ENCODE measurements at places on chromosomes 3 and 15. TPM values are rescaled to one million over a fixed set of nuclear protein-coding genes. Genes with fewer than 3 reads are reported as not detected.

- DNase-seq, result peak; percentile 47
These were observed 91.1 kb upstream of the RNF7 start for GRCh38 chr3:141646760-141647561.

The JAGN1 gene
- total RNA-seq, result 31.7 TPM

DNA sequence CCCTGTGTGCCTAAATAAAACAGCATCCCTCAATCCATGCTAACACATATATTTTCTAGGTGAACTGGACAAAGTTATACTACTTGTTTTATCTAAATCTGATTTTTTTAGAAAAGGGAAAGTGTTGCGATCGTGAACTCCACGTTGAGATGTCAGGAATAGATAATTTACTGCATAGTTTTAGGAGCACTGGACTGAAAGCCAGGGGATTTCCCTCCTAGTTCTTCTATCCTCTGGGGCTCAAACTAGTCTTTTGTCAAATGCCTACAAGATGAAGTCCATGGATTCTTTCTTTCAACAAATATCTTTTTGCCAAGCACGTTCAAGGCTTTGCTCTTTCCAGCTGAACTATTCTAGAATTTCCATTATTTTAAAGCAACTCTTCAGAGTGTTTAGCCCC lies 617 bp upstream of the HPS3 start:
- DNase-seq, result no peak

The SLC9A9 gene
- total RNA-seq, result 3.9 TPM

The SPPL2A gene
- total RNA-seq, result 56.9 TPM

- DNase-seq, result peak; percentile 26
These were observed 67.2 kb downstream of the IL1RAP start for GRCh38 chr3:190581041-190581541.

The FMN1 gene
- total RNA-seq, result under 0.01 TPM

The ZNF660 gene
- total RNA-seq, result 0.76 TPM

GRCh38 chr15:90697175-90697574 lies 20.0 kb upstream of the BLM start:
- DNase-seq, result no peak

GRCh38 chr3:164417955-164418354 lies 660.3 kb downstream of the SI start:
- DNase-seq, result no peak

- DNase-seq, result no peak
These were observed 1001.4 kb downstream of the SQOR start for GRCh38 chr15:46636206-46636605.

The FEZF2 gene
- total RNA-seq, result not detected

The CBLB gene
- total RNA-seq, result 9.1 TPM

DNA sequence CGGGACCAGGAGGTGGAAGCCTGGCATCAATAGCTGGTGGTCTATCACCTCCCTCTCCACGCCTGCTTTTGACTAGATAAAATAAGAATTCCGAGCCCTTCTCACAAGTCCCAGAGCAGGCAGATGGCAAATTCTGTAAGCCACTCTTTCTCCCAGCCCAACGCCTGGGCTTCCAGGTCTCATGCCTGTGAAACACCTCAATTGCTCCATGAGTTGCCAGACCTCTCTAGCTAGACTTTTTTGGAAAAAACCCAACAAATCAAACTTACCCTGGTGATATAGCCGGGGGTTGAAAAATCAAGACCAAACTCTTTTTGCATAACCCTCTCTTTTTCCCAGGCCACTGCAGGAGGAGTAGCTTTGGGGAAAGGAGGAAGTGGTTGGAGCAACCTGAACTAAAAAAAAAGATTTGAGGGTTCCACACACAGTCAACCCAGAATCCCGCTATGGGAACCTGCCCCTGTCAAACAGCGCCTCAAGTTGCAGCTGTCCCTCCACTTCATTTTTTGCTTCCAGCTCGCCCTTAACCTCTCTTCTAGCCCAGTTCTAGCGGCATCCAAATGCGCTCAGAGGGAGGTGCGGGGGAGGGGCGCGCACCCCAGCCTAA lies 7.0 kb downstream of the BHLHE40 start:
- peak; percentile 57 for DNase-seq

- no peak for DNase-seq
These were observed 350.4 kb upstream of the SEMA6D start for GRCh38 chr15:47366884-47367283.

DNA sequence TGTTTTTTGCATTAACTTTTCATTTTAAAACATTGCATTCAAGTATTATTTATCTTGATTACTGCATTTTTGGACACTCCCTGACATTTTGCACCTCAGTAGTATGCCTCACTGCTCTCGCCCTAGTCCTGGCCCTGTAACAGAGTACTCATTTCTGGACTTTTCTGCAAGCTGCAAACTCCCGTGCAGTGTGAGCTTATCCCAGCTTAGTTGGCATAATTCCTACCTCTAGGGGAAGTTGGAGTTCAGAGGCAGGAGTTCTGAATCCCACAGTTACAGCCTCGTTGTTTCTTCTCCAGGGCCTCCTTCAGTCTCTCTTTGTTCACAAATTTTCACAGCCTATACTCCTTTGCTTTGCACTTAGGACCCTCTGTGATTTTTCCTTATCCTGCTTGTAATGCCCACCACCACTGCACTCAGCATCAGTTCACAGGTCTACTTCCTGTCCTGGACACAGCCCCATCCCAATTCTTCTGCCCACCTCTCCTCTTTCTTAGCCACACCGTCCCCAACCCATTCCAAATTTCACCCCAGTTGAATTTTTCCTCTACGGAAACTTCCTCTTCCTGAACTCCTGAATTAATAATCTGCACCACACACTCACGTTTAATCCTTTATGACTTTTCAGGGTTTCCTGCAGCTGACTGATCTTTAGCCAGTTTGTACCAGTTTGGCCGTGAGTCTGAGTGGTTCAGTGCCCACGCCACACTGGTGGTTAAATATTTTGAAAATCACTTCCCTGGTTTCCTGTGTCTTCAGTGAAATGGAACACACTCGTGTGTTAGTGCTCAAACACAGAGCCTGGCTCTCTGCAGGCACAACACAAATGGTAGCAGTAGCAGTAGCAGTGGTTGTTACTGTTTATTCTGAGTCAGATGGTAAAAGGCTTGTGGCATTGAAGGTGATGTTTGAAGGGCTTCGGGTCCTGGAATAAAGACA lies 6.3 kb upstream of the CTSH start:
- no peak for DNase-seq

The WNT5A gene
- 5.8 TPM for total RNA-seq

The TGM5 gene
- not detected for total RNA-seq

DNA sequence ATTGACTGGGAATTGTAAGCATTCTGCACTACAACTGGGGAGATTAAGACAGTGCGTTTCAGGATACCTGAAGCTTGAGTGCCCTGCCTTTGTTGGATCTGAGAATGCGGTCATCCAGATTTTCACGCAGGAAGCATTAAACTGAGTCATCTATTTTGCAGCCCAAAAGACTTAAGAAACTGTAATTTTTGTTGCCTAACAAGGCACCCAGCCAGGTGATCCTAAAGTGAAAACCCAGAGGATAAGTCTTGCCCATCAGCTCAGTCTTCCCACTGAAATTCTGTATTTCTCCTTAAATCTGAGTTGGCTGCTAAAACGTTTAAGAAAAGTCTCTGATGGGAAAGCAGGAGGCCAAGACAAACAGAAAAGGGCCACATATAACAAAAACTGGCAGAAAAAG lies 242.5 kb upstream of the TMCO5A start:
- DNase-seq, result no peak

DNA sequence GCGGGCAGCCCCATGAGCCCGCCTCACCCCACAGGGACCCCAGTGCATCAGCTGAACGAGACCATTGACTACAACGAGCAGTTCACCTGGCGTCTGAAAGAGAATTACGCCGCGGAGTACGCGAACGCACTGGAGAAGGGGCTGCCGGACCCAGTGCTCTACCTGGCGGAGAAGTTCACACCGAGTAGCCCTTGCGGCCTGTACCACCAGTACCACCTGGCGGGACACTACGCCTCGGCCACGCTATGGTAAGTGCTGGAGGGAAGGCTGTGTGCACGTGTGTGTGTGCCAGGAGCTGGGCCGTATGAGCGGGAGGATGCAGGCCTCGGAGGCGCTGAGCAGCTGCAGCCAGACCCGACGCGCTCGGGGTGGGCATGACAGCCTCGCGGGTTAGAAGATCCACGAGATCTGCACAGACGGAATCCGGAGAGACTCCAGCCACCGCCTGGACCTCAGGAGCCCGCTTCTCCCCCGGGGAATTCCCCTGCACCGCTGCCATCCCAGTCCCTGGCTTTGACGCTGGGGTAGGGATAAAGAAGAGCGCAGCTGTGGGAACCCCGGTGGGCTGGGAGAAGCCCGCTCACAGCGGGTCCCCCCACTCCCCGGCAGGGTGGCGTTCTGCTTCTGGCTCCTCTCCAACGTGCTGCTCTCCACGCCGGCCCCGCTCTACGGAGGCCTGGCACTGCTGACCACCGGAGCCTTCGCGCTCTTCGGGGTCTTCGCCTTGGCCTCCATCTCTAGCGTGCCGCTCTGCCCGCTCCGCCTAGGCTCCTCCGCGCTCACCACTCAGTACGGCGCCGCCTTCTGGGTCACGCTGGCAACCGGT lies 2.6 kb downstream of the DUOXA2 start:
- DNase-seq, result no peak

The THSD4 gene
- 25.4 TPM for total RNA-seq

The TMEM45A gene
- total RNA-seq, result 21.6 TPM

The C2CD4A gene
- total RNA-seq, result 3.2 TPM

GRCh38 chr3:74614107-74614967 lies at the start of gene CNTN3:
Gene CNTN3 (minus strand): TSS chr3:74614659. CDS start chr3:74521112, 93,547 bp downstream.
- no peak for DNase-seq

DNA sequence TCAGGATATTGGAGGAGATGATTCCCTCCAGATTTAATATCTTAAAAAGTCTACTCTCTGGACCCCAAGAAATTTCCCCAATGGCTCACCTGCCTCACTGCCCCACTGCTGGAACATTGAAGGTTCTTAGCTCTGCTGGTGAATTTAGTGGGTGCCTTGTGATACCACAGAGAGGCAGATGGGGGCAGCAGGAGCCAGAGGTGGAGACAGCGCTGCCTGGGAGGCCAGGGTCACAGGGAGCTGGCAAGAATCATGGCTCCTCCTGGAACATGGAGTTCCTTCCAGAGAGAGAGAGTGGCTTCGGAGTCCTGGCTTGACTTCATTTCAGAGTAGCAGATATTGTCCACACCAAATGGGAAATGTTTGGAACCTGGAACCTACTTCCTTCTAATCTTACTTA lies 263.5 kb upstream of the CFAP20DC start:
- DNase-seq, result no peak

The CAV3 gene
- total RNA-seq, result not detected

DNA sequence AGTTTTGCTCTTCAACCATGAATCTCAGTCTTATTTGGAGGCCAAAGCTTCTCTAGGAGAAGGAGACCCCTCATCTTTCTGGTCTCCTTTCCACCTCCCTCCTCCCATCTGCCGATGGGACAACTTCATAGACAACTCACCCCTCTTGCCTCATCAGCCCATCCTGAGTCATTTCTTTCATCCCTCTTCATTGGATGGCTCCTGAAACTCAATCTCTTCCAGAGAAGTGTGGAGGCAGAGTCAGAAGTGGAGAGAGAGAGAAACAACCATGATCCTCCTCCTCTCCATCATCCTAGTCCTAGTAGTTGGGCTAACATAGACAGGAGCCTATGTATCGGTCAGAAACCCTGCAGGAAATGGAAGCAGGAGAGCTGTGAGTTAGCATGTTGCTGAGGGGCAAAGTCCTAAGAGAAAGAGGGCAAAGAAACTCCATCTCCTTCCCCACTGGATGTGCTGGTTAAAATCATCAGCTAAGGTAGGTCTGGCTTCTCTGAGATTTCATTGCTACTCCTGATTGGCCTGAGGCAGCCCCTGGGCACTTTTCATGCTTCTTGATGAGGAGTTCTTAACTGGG lies 21.3 kb upstream of the HCN4 start:
- no peak for DNase-seq

DNA sequence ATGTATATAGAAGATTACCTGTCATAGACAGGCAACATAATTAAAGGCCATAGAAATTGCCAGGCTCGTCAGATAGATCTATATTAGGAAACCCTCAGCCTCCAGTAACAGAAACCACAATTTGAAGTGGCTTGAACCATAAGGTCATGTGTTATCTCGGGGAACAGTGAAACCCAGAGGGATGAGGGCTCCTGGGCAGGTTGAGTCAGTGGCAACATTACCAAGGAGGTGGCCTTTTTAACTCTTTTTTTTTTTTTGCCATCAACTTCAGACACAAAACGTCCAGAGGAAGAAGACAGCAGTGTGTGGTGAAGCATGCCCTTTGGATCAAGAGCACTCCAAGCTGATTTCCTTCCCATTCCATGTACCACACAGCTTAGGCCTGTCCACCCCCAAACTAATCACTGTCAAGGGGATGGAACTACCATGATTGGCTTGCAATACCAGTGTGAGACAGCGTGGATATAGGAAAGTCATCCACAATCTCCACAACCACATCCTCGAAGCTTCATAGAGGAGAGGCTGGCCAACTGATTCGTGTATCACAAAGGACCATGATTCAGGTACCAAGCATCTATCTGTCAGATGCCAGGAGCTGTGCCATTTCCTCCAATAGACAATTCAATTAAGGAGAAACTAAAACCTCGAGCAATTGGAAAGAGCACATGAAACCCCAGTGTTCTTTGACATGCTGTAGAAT lies 999 bp upstream of the KIF7 start:
- no peak for DNase-seq

DNA sequence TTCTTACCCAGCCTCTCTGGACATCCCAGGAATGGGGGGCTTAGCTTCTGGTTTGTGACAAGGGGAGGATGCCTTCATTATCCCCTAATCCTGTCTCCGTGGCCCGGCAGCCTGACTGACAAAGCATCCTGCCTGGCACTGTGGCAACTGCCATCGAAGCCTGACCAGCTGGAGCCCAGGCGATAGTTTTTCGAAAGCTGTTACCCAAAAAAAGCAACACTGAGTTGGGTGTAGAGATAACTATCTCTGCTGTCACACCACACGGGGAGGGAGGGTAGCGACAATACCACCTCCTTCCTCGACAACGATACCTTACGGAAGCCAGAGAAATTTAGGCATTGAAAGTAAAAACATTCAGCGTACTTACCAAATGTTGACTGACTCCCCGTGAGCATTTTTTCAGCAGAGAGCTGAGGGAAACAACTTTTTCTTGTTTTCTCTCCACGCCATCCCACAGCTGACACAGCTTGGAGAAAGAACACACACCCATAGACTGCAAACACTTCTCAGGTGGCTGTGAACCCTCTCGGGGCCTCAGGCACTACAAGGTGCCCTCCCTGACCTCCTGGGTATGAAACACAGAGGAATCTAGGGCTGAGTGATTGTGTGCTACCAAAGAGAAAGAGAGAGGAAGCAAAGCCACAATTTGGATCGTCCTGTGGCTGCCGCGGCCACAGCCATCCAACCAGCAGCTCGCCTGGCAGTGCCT lies 361.9 kb upstream of the ICE2 start:
- DNase-seq, result no peak

The RAF1 gene
- total RNA-seq, result 84.0 TPM

GRCh38 chr15:44712346-44713005 lies 1.2 kb downstream of the B2M start:
- DNase-seq, result no peak
